ENCODE measurements at places on chromosomes 1 and 21. TPM values are rescaled to one million over a fixed set of nuclear protein-coding genes. Genes with fewer than 3 reads are reported as not detected.
A peak's percentile ranks its signal among the peaks of the same experiment; 100 is the strongest.

Gene ZBTB48
- 24.0 TPM for polyA plus RNA-seq

Gene CHIA
- polyA plus RNA-seq = not detected

Gene ATP6V1G3
- polyA plus RNA-seq = 9.6 TPM

Gene CYP4A11
- 30.0 TPM for polyA plus RNA-seq

Gene IRF6
- 20.7 TPM for polyA plus RNA-seq

Gene HES4
- polyA plus RNA-seq = 16.1 TPM

Gene COL11A1
- 4.5 TPM for polyA plus RNA-seq

Gene MYCL
- polyA plus RNA-seq = 6.7 TPM

Gene SLC25A34
- 1.4 TPM for polyA plus RNA-seq

Gene LHX8
- not detected for polyA plus RNA-seq

DNA sequence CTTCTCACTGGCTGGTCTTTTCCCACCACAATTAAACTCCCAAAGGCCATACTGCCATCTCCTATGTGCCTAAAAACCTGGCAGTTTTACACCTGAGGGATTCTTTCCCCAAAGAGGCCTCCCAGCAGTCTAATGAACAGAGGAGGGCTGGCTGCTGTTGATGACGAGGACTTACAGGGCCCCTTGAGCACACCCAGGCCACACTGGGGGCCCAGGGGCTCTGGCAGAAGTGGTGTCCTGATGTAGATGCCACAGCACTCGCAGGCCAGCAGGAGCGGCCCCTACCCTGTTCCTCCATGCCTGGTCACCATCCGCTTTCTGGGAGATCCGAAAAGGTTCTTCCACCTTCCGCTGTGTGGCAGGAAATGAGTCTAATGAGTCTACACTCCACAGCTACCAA lies 24.2 kb downstream of the POFUT2 start:
- no peak for DNase-seq

- no peak for DNase-seq
Measured at GRCh38 chr1:31577515-31578192, 1.3 kb downstream of the TINAGL1 start.

GRCh38 chr1:236681219-236681618 lies 5.1 kb upstream of the ACTN2 start:
- DNase-seq = no peak

DNA sequence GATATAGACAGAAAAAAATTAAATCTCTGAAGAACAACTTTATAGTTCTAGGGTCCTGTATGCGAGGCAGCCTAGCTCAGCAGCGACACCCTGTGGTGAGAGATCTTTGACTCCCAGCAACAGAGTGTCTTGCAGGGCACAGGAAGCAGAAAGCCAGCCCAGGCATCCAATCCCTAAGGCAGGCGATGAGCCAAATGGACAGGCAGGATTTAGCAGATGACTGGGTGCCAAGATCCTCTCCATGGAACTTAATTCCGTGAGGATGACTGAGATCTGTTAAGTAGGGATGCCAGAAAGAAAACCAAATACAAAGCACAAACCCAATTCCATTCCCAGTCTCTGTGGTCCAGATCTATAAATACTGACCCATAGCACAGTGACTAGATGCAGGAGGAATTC lies 38.8 kb downstream of the HLCS start:
- DNase-seq = peak; percentile 69

DNA sequence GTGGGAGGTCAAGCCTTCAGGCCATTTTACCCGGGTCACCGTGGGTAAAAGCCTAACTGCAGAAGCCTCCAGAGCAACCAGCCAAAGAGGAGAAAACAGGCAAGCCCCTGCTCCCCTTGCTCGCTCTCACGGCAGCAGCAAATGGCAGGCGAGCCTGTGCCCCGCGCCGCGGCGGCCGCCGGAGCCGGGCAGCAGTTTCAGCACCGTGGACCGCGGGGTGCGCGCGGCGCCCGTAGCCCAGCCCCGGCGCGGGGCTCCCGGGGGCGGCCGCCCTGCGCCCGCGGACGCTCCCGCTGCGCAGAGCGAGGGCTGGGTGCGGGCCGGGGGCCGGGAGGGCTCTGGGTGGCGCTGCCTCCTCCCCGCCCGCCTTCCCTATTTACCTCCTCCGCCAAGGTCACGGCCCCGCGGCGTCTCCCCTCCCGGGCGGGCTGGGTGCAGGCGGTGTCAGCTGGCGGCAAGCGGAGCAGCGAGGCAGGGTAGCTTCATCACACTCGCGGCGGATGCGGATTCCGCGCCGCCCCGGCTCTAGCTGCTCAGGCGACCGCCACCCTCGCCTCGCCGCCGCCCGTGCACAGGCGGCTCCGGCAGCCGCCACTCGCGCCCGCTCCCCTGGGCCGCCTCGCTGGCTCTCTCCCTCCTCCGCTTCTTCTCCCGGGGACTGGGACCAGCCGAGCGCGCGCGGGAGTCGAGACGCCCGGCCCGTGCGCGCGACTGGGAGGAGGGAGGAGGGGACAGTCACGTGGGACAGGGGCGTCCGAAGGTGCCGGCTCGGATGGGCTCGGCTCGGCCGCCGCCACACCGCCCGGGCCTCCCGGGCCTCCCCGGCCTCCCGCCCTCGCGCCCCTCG lies at the start of gene RGS7:
Gene RGS7, minus strand, starts transcription at position 687 of the 847 bp plus-strand sequence.
- DNase-seq = peak; percentile 61

GRCh38 chr1:34037109-34037508 lies 127.9 kb downstream of the CSMD2 start:
- DNase-seq = no peak

DNA sequence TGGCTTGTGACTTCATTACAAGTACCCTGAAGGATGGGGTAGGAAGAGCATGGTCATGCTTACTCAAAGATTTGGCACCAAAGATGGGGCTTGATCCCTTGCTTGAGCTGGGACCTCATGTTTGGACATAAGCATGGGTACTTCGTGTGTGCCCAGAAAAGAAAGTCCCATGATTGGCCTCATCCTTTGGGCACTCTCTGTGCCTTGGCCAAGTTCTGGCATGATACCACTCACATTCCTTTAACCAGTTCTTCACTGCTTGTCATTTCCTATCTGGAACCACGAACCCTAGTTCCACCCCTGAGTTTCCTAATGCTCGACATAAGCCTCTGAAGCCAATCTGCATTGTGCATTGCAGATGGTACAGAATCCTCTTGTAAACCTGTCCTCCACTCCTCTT lies 107.0 kb downstream of the NAV1 start:
- no peak for DNase-seq

DNA sequence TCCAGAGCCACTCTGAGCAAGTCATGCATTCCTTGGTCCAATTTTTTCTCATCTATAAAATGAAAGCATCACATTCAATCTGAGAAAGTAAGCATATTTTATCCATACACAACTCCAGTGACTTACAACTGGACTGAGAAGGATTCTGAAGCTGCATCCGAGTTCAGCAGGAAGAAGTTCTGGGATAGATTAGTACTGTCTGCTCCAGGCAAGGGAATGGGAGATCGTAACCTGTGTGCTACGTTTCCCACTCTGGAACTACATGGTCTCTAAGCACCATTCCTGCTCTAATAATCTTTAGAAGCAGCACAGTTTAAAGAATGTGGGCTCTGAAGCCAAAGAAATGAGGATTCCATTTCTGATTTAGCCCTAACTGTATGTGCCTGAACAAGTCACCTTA lies 79.4 kb downstream of the LACTBL1 start:
- no peak for DNase-seq

DNA sequence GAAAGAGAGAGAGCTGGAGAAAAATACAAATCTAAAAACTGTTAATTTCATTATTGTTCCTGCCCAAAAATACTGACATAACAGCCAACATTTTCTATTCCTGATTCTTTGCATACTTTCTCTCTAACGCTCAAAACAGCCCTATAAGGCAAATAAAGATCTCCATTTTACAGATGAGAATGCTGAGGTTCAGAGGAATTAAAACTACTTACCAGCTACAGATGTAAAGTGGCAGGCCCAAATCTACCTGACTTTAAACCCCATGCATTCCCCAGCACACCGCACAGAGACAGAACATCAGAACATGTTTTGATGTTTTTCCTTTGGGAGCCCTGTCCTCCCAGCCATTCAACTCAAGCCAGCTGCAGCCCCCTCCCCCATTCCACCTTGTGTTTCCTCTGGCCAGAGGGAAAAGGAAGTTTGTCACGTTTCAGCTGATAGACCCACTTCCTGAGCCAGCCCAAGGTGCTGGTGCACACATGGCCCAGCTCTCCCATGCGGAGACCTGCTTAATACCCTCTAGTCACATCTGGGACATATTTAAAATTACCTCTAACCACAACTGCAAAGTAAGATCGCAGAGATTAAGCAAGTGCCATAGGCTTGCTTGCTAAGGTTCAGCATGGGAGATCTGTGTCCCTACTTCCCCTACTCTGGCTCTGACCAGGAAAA lies 133.1 kb upstream of the NFIA start:
- DNase-seq = no peak

DNA sequence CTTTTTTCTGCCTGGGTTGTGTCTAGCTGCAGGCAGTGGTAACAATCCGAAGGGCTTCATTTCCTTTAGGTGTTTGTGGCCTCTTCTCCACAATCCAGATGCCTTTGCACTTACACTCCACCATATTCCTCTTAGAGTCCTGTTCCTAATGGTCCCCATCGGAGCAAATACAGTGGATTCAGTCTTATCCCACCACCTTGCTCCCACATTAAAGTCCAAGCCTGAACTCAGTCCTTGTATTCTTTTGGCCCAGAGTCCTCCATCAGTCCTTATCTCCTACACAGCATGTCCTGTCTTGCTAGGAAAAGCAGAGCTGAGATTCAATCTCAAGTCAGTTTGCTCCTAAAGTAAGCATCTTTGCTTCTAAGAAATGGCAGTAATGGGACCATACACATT lies 8.8 kb downstream of the CYP2J2 start:
- no peak for DNase-seq

DNA sequence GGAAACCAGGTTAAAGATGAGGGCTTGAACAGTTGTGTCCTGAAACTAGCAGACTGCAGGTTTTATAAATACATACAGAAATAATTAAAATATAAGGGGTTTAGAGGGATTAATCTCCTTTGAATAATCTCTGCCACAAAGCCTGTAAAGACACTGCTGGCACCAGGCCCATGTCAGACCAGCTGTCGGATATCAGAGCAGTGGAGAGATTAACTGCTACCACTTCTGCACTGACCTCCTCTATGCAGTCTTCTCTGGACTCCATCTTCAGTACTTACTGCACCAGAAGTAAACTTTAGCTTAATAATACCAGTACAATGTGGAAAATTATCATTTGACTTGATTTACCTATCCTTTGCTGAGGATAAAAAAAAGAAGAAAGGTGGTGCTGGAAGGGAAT lies 128.6 kb downstream of the LHX4 start:
- no peak for DNase-seq

GRCh38 chr1:232477728-232478127 lies 152.2 kb downstream of the SIPA1L2 start:
- no peak for DNase-seq

- no peak for DNase-seq
Measured at GRCh38 chr1:77064246-77064645, 155.0 kb downstream of the PIGK start.

- no peak for DNase-seq
Measured at GRCh38 chr1:153444078-153444477, 16.4 kb downstream of the S100A7 start.

- DNase-seq = no peak
Measured at GRCh38 chr1:53987880-53988279, 30.1 kb downstream of the LDLRAD1 start.

DNA sequence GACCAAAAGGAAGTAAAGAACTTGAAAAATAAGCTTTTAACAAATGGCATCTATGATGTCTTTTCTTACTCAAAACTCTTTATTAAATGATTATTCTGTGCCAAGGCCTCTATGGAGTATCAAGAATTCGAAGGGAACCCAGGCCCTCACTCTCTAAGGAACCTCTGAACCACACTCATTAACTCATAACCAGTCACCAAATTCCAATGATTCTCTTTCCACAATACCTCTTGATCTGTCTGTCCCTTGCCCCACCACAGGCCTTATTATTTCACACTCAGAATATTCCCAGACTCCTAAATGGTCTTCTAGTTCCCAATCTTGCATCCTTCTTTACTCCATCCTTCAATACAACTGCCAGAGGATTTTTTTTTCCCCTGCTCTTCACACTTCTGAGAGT lies 37.0 kb downstream of the PCSK9 start:
- no peak for DNase-seq

GRCh38 chr1:42152119-42152518 lies 1.1 kb upstream of the GUCA2B start:
- no peak for DNase-seq

DNA sequence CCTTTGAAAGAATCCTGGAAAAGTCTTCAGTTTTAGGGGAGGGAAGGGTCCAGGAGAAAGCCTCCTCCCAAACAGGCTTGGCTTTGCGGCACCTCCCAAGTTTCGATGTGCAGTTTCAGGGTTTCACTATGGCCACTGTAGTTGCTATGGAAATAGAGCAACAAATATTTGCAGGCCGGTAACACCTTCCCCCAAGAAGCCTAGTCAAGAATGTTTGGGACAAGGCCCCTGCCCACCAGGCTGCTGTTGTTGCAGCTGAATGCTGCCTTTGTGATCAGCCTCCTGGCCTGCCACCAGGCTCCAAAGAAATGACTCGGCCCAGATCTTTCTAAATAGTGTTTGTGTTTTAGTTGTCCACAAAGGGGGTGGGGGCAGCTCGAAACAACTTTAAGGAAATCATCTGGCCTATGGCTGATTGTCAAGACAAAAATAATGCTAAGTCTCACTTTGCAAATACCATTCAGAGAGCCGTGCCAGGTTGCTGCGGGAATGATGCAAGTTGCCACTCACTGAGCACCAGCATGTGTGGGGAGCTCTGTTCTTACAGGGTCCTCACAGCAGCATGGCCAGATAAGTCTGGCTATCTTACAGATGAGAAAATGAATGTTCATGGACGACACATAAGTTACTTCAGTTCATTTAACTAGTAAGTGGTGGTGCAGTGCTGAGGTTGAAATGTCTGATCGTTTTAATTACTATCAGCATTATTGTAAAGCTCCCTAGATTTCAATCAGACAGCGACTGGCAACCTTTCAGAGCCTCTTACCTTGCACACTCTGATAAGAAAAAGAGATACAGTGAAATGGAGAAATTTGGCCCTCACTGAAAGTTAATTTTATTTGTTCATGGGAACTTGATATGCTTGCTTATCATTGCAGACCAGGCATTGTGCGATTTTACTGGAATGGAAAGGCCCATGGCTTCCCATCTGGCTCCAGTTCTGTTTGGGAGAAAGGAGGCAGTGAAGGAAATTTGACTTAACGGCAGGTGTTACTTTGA lies 91.2 kb upstream of the JUN start:
- no peak for DNase-seq

- DNase-seq = no peak
Measured at GRCh38 chr1:30377230-30378002, 346.0 kb downstream of the MATN1 start.

DNA sequence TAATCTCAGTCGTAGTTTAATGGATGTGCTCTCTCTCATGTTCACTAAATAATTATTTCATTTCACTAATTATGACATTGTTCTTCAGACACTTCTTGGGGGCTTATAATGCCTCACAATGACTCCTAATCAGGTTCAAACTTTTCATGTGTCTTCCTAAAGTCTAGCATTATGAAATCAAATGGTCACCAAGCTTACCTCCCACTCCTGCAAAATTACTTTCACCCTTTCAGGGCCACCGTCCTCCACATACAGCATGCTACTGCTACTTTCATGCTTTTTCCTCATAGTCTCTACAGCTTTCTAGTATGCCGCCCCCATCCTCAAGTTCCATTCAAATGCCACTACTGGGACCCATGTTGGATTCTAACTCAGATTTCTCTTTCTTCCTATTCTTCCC lies 59.8 kb upstream of the C1orf53 start:
- no peak for DNase-seq

All from right renal cortex interstitium (tissue), 3 donors.